Erythroblast (primary cell): ENCODE measurements at places on chromosomes 7 and 10.

GRCh38 chr7:9603291-9603690, 1169.9 kb downstream of the NXPH1 start:
- no peak for DNase-seq

- DNase-seq, result no peak
These were observed 82.3 kb upstream of the FZD1 start for GRCh38 chr7:91181949-91182348.

DNA sequence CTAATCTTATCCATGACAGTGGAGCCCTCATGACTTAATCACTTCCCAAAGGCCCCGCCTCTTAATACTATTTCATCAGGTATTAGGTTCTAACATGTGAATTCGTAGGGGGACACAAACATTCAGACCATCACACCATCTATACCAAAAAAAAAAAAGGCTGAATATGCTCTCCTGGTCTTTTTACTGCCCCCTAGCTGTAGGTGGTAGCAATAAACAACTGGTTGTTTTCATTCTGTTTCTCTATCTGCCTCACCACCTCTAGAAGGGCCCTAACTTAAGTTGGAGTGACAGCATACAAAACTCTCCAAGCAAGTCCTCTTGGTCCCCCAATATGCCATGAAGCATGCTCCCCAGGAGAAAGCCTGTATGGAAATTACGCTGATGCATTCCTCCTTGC, 94.1 kb downstream of the GRM8 start:
- peak; percentile 1 for DNase-seq

DNA sequence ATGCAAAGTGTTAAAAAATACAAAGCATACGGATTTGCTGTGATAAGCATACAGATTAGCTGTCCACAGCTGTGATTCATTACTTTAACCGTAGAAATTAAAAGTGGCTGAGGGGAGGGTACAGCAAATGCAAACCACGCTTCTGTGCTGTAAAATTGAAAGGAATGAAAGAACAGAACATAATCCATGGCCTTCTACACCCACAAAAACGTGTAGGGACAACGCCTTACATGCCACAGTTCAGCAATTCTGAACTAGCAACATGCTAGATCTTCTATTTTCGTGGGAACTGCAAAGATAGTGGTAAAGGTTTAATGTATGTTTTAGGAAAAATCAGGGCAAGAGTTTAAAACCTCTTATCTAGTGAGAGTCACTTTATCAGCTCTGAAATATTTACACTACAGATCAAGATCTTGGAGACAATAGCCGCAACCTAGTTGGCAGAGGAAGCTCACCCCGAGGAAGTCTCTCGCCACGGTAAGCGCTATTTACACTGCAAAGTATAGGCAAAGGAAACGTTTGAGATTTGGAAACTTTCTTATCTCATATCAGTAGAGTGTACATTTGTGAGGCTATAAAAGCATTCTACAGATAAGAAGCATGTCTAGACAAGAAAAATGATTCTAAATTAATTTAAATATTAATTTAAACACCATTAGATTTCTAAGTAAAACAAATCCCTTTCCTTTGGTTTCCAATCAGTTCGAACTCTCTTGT, 193.6 kb downstream of the MLLT10 start:
- DNase-seq, result no peak

- DNase-seq, result no peak
These were observed 99.1 kb downstream of the ZNF680 start for GRCh38 chr7:64463636-64464375.

- DNase-seq, result no peak
These were observed 148.8 kb downstream of the TAX1BP1 start for GRCh38 chr7:27888736-27889135.

DNA sequence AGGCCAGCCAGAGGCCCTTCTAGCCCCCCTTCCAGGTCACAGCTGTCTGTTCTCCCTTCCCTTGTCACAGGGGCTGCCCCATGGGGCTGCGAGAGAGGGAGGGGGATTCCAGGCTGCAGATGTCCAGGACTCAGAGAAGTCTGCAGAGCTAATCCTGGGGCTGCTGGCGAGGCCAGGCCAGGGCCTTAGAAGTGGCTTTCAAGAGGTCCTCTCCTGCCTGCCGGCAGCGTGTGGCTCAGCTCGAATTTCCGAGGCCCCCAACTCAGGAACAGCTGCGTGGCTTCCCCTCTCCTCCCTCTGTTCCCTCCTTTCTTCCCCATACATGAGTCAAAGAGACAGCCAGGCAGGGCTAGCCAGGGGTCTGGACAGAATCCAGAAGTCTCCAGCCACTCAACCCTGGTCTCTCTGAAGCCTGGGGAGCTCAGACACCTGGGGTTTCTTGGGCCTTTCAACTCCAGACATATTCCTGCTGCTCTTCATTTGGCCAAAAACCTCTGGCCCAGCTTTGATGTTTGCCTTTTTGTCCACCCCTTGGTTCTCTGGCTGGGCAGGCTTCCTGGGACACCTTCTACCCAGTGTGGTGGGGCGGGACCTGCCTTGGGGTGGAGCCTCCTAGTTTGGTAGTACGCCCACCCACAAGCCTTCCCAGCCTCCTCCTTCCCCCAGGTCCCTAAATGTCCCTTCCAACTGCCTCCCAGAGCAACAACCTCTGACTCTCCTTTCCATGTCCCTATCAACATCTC, 21.8 kb upstream of the EIF5AL1 start:
- DNase-seq, result no peak

DNA sequence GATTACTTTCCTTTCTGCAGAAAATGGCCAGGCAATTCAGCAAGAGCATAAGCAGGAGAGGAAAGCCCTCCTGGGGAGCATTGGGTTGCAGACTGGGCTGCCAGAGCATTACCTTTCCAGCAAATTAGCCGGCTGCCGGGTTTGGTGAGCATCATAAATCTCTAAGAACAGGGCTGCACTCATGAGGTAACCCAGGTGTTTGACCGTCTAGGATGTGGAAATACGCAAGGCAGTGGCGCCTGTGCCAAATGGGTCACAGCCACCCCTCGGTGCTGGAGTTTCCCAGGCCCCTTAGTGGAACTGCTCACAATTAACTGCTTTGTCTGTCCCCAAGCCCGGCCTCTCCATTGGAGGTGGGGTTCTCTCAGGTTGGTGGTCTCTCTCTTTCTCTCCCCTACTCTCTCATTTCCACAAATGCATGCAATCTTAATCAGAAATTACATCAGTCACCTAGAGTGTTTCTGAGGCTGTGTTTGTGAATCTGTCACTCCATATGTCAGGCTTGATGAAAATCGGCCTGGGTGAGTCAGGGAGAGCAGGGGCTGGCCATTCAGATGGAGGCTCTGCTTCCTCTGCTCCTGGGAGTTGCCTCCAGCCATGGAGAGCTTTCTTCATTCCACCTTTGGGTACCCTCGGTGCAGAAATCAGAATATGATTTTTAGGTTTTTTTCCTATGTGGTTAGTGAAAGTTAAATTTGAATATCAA, 26.7 kb downstream of the PTN start:
- DNase-seq, result no peak

DNA sequence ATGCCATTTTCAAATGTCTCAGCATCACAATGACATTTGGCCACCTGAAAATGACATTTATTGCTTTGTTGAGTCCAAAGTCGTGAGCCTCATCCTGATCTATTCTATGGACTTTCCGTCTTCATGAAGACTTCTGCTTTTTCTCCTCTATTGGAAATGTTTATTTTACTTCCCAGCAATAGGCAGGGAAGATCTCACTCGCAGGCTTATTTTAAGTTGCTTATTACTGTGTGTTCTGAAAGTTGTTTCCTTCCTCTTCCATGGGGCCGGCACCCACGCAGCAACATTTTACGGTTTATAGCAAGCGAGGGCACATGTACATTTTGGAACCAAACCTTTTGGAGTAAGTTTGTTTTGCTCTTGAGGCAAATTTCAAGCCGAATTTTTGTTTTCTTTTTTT, 221.0 kb upstream of the KLF6 start:
- no peak for DNase-seq

DNA sequence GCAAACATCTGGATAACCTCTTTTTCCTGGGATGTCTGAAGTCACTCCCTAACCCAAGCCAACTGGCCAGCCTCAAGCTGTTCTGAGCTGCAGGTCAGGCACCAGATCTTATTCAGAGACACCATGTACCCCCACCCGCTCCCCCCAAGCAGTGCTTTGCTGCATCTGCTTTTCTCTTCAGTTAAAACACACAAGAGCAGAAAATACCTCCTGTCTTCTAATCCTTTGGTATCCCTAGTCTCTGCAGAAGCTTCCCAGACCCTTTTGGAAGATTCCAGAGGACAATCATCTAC, 3.0 kb downstream of the ZNF488 start:
- DNase-seq, result no peak

DNA sequence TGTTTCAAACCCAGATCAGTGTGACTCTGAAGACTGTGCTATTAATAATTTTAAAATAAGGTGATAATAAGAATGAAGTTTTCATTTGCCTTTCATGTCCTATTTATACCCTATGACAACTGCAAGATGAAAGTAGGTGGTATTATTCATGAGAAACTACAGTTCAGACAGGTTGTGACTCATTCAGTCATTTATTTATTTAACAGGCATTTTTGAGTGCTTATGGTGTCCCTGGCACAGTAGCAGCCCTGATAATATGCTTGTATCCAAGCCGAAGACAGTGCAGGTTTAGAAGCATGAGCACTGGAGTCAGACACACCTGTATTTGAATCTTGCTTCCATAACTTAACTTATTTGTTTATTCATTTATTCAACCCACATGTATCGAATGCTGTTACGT, 87.1 kb downstream of the FZD1 start:
- no peak for DNase-seq

GRCh38 chr7:159026271-159027055, 118.2 kb downstream of the VIPR2 start:
- no peak for DNase-seq

GRCh38 chr10:35349389-35349915, 13.1 kb downstream of the CCNY start:
- DNase-seq, result no peak

- no peak for DNase-seq
These were observed 2.1 kb downstream of the MTURN start for GRCh38 chr7:30136743-30137485.

DNA sequence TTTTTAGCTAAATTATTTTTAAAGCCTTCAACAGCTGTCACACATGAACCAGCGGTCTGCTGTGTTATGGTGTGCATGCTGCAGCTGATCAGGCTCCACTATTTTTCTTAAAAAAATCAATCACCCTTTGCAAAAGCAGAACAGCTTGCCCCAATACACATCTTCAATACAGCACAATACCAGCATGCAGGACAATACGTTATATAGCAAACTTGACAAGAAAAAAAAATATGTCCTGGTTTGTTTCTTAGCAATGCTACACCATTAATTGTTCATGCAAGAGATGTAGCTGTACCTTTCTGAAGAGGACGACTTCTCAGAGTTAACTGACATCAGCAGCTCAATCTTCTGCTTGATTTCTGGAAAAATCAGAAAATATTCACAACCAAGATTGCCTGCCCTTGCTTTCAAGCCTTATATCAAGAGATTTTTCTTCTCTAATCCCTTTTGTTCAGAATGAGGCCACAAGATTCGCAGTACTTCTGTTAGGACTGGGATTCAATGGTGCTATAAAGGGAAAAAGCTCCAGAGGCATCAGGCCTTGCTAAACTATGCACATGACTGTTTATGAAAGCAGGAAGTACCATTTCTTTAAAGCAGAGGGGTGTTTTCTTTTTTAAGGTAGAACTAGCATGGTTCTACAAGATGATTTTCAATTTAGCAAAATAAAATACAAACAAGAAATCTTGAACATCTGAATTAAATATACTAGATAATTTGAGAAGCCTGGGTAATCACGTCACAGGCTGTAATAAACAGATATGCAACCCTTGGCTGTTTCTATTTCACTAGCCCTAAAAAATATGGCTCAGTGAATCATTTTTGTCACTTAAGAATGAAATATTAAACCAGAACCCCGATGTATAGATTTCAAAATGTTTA, 120.0 kb downstream of the SRPK2 start:
- peak; percentile 47 for DNase-seq

DNA sequence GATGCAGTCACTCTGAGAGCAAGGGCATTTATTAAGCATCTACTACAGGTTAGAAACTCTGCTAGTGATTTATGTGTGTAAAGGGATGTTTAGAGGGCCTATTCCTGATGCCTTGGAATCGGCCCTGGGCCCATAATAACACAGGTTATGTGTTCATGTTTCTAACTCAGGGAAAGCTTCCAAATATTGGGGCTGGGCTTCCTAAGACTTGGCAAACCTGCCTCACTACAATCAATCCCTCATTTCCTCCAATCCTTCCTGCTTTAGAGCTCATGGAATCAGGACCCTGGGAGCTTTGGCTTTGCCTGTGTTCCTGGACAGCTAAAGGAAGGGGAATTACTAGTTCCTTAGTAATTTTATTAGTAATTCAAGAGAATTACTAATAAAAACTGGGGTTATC, 148.8 kb downstream of the HIBADH start:
- no peak for DNase-seq

- DNase-seq, result no peak
These were observed 285.0 kb downstream of the PHTF2 start for GRCh38 chr7:78083476-78084120.

DNA sequence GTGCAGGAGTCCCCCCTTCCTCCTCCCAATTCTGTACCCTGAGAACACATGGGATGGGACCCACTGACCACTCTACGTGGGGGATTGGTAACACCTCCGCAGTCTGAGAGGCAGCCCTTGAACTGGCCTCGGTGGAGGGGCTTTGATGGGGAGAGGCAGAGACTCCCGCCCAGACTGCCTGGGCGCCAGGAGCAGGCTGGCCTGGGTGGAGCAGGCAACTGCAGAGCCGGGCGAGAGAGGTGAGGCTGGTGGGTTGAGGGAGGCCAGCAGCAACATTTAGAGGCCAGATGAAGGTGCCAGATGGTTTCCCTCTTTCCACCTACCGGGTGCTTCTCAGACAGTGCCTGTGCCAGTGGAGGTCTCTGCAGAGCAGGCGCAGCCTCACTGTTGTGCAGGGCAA, 30.7 kb upstream of the ZNF467 start:
- no peak for DNase-seq

GRCh38 chr7:120628251-120628650, 229.7 kb downstream of the TSPAN12 start:
- no peak for DNase-seq

GRCh38 chr7:16840094-16840493, 35.3 kb upstream of the AGR2 start:
- no peak for DNase-seq

- no peak for DNase-seq
These were observed 95.7 kb upstream of the PALS2 start for GRCh38 chr7:24477398-24478136.
